Foreskin keratinocyte (primary cell): ENCODE measurements at places on chromosomes 11 and 22. TPM values are rescaled to one million over a fixed set of nuclear protein-coding genes. Genes with fewer than 3 reads are reported as not detected.

PRDX5 gene
- polyA plus RNA-seq = 685 and 769 TPM in 2 replicates

C11orf42 gene
- polyA plus RNA-seq = not detected in 2 replicates

ZNF215 gene
- polyA plus RNA-seq = 2.1 and 2.2 TPM in 2 replicates

SEC14L6 gene
- polyA plus RNA-seq = 0.02 and 0.03 TPM in 2 replicates

DDI1 gene
- not detected in 2 replicates for polyA plus RNA-seq

DENND6B gene
- polyA plus RNA-seq = 0.45 and 1.0 TPM in 2 replicates

KRTAP5-9 gene
- not detected in 2 replicates for polyA plus RNA-seq

ART1 gene
- not detected in 2 replicates for polyA plus RNA-seq

SCN3B gene
- 0.01 TPM in 2 replicates for polyA plus RNA-seq

PARVB gene
- 13.9 and 15.1 TPM in 2 replicates for polyA plus RNA-seq
